HCT116 (cell line): ENCODE measurements at places on chromosomes 4 and X. TPM values are rescaled to one million over a fixed set of nuclear protein-coding genes. Genes with fewer than 3 reads are reported as not detected.
A peak's percentile ranks its signal among the peaks of the same experiment; 100 is the strongest.

The XAGE1A gene
- not detected for total RNA-seq

DNA sequence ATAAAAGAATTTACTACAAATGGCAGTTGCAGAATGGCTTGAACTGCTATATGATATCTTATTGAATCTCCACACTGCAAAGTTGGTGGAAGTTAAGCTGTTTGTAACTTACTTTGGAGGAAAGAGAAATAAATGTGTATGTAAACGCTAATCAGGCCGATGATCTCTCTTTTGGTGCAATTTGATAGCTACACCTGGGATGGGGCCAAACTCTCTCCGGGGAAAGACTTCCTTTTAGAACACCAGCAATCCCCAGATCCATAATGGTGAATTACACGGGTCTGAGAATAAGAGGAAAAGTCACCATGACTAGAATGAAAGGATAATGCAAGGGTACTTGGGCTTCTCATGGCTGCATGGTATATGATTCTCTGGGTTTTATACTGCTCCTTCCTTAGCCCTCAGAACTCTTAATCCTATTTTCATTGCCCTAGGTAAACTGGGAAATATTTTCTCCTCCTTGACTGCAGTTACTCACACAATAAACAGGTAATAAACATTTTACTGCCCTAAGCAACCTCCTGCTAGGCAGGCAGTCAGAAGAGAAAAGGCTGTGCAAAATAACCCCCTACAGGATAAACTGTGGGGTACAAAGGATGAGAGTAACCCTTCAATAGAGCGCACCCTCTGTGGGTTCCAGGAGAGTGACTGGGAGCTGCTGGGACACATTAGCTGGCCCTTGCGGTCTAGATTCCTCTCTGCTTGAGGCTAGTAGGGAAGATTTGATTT is 109.3 kb downstream of the MGST2 start:
- no peak overlapping the region for H3K4me3 ChIP-seq
- H3K36me3 ChIP-seq: no peaks in the 10 kb centered on the region
- no peak overlapping the region for H3K27ac ChIP-seq
- no peaks in the 10 kb centered on the region for H3K4me1 ChIP-seq
- no peaks in the 10 kb centered on the region for H3K27me3 ChIP-seq

The POLN gene
- 3.1 TPM for total RNA-seq

- no peaks in the 10 kb centered on the region for H3K27me3 ChIP-seq
- H3K36me3 ChIP-seq: no peaks in the 10 kb centered on the region
- no peak for DNase-seq
- no peaks in the 10 kb centered on the region for H3K4me1 ChIP-seq
- no peak overlapping the region for H3K27ac ChIP-seq
Measured at GRCh38 chr4:47824840-47825239, 13.0 kb downstream of the CORIN start.

DNA sequence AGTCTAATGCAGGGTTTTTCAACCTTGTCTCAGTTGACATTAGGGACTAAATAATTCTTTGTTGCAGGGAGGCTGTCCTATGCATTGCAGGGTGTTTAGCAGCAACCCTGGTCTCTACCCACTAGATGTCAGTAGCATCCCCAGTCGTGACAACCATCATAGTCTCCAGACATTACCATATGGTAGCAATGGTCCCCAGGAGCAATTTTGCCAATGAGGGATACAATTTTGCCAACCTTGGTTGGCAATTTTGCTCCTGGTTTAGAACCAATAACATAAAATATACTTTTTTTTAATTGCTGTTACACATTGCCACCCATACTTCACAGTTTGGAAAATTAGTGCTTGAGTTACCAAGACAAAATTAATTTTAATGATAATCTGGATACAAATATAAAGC is 6.0 kb downstream of the EREG start:
- peak overlapping the region; percentile 94 for H3K27ac ChIP-seq
- H3K36me3 ChIP-seq: peaks cover 54% of the 10 kb centered on the region
- peak; percentile 70 for DNase-seq

GRCh38 chr4:7672601-7673000 is 237.9 kb upstream of the PSAPL1 start:
- H3K4me1 ChIP-seq: no peaks in the 10 kb centered on the region
- H3K27ac ChIP-seq: no peak overlapping the region
- H3K27me3 ChIP-seq: peaks cover 21% of the 10 kb centered on the region
- no peak for DNase-seq
- H3K4me3 ChIP-seq: no peak overlapping the region

The ZCCHC18 gene
- not detected for total RNA-seq

The NAT8L gene
- 9.2 TPM for total RNA-seq

The PIGA gene
- total RNA-seq: 12.7 TPM

- no peak overlapping the region for H3K27ac ChIP-seq
- no peaks in the 10 kb centered on the region for H3K27me3 ChIP-seq
- H3K36me3 ChIP-seq: no peaks in the 10 kb centered on the region
- H3K4me3 ChIP-seq: no peak overlapping the region
- H3K4me1 ChIP-seq: peaks cover 16% of the 10 kb centered on the region; the same call in 1 of the 2 replicates
Measured at GRCh38 chr4:150217808-150218207, 139.6 kb downstream of the DCLK2 start.

The ARHGAP36 gene
- total RNA-seq: not detected

- no peak for DNase-seq
- no peaks in the 10 kb centered on the region for H3K27me3 ChIP-seq
- H3K27ac ChIP-seq: no peak overlapping the region
Measured at GRCh38 chr4:111506706-111507105, 638.5 kb upstream of the FAM241A start.

- no peak for DNase-seq
- H3K4me3 ChIP-seq: no peak overlapping the region
- no peaks in the 10 kb centered on the region for H3K27me3 ChIP-seq
- no peaks in the 10 kb centered on the region for H3K36me3 ChIP-seq
Measured at GRCh38 chr4:146482788-146483187, 39.0 kb downstream of the SLC10A7 start.

DNA sequence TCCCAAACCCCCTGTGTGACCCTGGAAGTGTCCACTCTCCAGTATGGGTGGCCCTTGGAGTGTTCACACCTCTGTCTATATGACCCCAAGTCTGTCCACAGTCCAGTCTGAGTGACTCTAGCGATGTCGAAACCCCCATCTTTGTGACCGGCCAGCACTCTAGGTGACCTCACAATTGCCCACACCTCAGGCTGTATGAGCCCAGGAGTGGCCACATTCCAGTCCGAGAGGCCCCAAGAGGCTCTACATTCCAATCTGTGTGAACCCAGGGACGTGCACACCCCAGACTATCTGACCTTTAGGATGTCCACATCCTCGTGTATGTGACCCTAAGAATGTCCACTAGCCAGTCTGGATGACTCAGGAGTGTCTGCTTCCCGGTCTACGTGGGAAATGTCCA is 7.3 kb upstream of the GLOD5 start:
- no peaks in the 10 kb centered on the region for H3K27me3 ChIP-seq
- no peak overlapping the region for H3K27ac ChIP-seq
- H3K4me1 ChIP-seq: no peaks in the 10 kb centered on the region
- no peak overlapping the region for H3K4me3 ChIP-seq
- no peak for DNase-seq
- no peaks in the 10 kb centered on the region for H3K36me3 ChIP-seq

DNA sequence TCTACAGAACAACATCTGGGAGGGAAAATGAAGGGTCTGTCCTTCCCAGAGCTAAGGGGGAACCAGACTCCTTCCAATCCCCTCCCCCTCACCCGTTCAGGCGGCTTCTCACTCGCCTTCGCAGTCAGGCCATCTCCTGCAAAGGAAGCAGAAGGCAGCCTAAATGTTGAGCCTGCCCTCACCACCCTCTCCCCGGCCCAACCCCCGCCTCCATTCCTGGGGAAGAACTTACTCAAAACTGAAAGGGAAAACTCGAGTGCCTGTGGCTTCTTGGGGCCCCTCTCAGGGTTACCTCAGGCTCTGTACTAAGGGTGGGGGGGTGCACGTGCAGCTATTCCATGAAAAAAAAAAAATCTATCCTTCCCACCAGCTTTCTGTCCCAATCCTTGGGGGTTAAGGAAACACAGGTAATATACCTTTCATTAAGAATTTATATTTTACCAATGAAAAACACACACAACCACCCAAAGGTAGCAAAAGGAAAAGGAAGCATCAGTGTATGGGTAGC is 2.4 kb downstream of the ZMYM3 start:
- peaks cover 19% of the 10 kb centered on the region for H3K4me1 ChIP-seq
- no peak overlapping the region for H3K4me3 ChIP-seq
- DNase-seq: no peak

The NHS gene
- 5.7 TPM for total RNA-seq

- DNase-seq: no peak
- H3K27me3 ChIP-seq: no peaks in the 10 kb centered on the region
- H3K4me3 ChIP-seq: no peak overlapping the region
- H3K27ac ChIP-seq: no peak overlapping the region
Measured at GRCh38 chr4:8086783-8087445, 71.7 kb downstream of the ABLIM2 start.

GRCh38 chr4:108272046-108272445 is 103.3 kb upstream of the LEF1 start:
- no peaks in the 10 kb centered on the region for H3K36me3 ChIP-seq
- DNase-seq: no peak
- H3K27ac ChIP-seq: no peak overlapping the region

DNA sequence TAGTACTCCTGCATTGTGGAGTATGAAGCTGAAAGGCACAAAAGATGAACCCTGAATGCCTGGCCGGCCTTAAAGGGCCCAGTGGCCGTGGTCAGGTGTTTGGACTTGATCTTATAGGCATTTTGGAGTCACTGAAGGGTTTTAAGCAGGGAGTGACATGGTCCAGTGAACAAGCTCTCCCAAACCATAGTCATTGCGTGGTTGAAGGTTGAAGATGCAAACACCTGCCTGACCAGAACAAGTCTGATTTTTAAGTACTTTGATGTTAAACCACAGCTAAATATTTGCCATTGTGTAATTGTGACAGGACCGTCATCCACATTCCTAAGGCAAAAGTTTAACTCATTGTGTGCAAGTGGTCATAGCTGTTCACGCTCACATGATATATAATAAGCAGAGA is 3.3 kb downstream of the STK32B start:
- H3K36me3 ChIP-seq: no peaks in the 10 kb centered on the region
- peaks cover 25% of the 10 kb centered on the region; the same call in 1 of the 2 replicates for H3K27me3 ChIP-seq
- no peak overlapping the region for H3K27ac ChIP-seq

DNA sequence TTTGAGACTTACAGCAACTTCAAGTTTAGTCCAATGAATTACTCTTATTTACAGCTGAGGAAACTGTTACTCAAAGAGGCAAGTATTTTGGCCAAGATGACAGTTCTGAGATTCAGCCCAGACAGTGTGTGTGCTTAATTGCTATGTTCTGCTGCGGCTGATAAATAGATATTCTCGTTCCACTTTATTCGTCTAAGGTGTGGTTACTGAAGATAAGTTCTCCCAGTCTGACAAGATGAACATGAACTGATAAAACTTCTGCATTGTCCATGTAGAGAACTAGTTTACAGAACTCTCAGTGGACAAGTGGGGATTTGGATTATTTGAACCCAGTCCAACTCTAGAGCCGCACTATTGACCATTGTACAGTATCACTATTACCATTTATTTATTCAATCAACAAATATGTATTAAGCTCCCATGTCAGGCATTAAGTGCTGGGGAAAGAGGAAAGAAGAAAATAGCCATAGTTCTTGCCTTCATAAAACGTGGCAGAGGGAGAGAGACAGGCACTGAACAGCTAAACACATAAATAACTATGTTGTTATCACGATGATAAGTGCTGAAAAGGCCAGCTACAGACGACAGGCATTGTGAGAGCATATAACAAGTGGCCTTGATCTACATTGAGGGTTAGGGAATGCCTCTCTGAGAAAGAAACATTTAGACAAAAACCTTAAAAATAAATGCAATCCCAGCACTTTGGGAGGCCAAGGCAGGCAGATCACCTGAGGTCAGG is 4.0 kb upstream of the DHX15 start:
- no peaks in the 10 kb centered on the region for H3K4me1 ChIP-seq
- no peak for DNase-seq
- H3K27ac ChIP-seq: no peak overlapping the region
- no peaks in the 10 kb centered on the region for H3K27me3 ChIP-seq

The QRFPR gene
- total RNA-seq: not detected

The ATP1B4 gene
- not detected for total RNA-seq

The TBC1D19 gene
- total RNA-seq: 25.4 TPM

- H3K27me3 ChIP-seq: no peaks in the 10 kb centered on the region
- no peaks in the 10 kb centered on the region for H3K36me3 ChIP-seq
- no peak for DNase-seq
- H3K4me3 ChIP-seq: no peak overlapping the region
Measured at GRCh38 chrX:70481471-70482270, 37.0 kb downstream of the DLG3 start.

DNA sequence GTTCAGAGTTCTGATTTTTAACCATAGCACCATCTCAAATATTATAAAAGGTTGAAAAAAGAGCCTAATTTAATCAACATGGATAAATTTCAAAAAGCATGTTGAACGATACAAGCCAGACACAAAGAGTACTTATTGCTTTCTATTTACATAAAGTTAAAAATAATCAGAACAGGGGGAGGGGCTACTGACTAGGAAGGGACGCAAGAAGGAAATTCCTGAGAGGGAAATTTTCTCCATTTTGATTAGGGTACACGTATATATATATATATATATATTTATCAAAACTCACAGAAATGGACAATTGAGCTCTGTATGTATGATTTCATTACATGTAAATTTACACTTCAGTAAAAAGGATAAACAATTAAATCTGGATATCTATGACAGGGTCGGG is 482 bp upstream of the MBTPS2 start:
- no peaks in the 10 kb centered on the region for H3K36me3 ChIP-seq
- DNase-seq: no peak
- no peaks in the 10 kb centered on the region for H3K27me3 ChIP-seq
- peaks cover 10% of the 10 kb centered on the region; the same call in 1 of the 2 replicates for H3K4me1 ChIP-seq
- peak overlapping the region; percentile 36 for H3K27ac ChIP-seq

GRCh38 chr4:7635445-7636239 is 200.9 kb upstream of the PSAPL1 start:
- H3K36me3 ChIP-seq: no peaks in the 10 kb centered on the region
- peaks cover 12% of the 10 kb centered on the region for H3K4me1 ChIP-seq
- no peak overlapping the region for H3K27ac ChIP-seq
- no peak overlapping the region for H3K4me3 ChIP-seq

- no peak overlapping the region for H3K27ac ChIP-seq
- peaks cover 8% of the 10 kb centered on the region for H3K4me1 ChIP-seq
- H3K27me3 ChIP-seq: no peaks in the 10 kb centered on the region
- no peak for DNase-seq
Measured at GRCh38 chr4:37693450-37694190, 7.4 kb upstream of the RELL1 start.

The DCAF12L2 gene
- total RNA-seq: not detected

The DCLK2 gene
- 2.7 TPM for total RNA-seq

GRCh38 chr4:151931563-151931962 is 170.8 kb upstream of the GATB start:
- DNase-seq: no peak
- H3K36me3 ChIP-seq: no peaks in the 10 kb centered on the region
- no peak overlapping the region for H3K4me3 ChIP-seq
- no peak overlapping the region for H3K27ac ChIP-seq

GRCh38 chrX:45264865-45265264 is 64.2 kb upstream of the DIPK2B start:
- H3K36me3 ChIP-seq: no peaks in the 10 kb centered on the region
- no peaks in the 10 kb centered on the region for H3K27me3 ChIP-seq
- DNase-seq: no peak
- no peak overlapping the region for H3K27ac ChIP-seq
- no peaks in the 10 kb centered on the region for H3K4me1 ChIP-seq
- no peak overlapping the region for H3K4me3 ChIP-seq

GRCh38 chr4:186068581-186069348 is at the start of gene TLR3:
Gene TLR3, plus strand, starts transcription at chr4:186069156. Its CDS starts 7,464 bp downstream, at chr4:186076620.
- H3K27ac ChIP-seq: no peak within 1 kb of the TSS
- H3K4me1 ChIP-seq: no peaks in the 10 kb centered on the region; the same call in 1 of the 2 replicates
- no peaks in the 10 kb centered on the region for H3K27me3 ChIP-seq
- H3K4me3 ChIP-seq: peak within 1 kb of the TSS; percentile 53
- no peaks in the 10 kb centered on the region for H3K36me3 ChIP-seq
